Midbrain (tissue), 1 donor: ENCODE measurements at places on chromosomes 6 and 20.

- DNase-seq: no peak
Observed at GRCh38 chr20:14838663-14839628, 501.5 kb upstream of the FLRT3 start.

- DNase-seq: peak; percentile 58
Observed at GRCh38 chr20:362271-363254, 15.7 kb downstream of the NRSN2 start.

- DNase-seq: no peak
Observed at GRCh38 chr6:101663100-101663499, 269.6 kb downstream of the GRIK2 start.

DNA sequence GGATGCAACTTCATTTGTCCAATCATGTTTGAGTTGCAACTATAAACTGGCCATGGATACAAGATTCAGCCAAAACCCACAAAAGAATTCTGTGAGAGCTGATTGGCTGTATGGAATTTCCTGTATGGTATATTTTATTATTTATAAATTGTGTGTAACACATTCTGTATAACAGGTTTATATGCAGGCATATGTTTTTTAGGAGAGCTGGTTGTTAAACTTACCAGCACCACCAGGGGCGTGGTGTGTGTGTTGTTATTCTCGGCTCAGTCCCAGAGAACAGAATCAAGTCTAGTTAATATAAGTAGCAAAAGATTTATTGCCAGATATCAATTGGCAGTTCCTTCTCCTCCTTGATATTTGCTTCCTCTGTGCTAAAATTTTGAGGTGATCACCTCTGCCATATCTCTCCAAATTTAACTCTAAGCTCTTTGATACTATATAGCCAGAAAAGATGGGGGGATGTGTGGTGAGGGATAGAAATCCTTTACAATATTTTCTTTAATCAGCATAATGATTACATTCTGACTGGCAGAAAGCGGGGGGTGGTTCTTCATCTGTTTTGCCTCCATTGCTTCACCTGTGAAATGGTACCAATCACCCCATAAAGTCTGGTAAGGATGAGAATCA is 22.9 kb downstream of the CNBD2 start:
- DNase-seq: no peak

DNA sequence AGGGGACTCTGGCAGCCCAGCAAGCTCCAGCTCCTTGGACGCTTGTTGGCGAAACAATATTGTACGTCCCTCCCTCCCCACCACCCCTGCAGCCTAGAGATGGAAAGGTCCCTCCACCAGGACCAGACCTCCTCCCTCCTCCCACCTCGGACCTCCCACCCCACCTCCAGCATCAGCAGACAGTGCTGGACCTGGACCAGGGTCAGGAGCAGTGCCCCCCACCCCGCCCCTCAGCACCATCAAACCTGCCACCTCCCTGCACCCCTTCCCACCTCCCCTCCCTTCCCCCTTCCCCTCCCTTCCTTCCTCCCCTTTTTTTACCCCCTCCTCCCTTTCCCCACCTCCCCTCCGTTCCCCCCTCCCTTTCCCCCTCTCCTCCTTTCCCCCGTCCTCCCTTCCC is 98.4 kb downstream of the TAF4 start:
- DNase-seq: no peak

DNA sequence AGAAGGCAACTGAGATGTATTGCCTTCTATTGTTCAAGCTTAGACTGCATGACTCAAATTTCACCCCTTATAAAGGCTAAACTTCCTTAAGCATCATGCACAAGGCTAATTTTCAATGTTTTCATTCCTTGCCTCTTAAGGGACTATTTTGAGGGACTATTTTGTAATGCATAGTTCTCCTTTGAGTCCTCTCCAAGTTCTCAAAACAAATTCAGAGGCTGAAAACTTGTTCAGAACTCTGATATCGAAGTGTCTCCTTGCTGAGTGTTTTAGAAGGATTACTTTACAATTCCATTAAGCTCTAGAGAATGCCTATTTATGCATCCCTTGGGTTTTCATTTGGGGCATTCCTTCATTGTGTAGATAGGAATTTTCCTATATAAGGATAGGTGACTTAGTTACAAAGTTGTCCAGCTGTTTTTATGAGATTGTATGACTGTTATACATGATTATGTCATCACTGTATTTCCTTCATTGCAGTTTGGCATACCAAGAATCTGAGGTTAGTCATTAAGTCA is 41.7 kb downstream of the COL19A1 start:
- DNase-seq: no peak

DNA sequence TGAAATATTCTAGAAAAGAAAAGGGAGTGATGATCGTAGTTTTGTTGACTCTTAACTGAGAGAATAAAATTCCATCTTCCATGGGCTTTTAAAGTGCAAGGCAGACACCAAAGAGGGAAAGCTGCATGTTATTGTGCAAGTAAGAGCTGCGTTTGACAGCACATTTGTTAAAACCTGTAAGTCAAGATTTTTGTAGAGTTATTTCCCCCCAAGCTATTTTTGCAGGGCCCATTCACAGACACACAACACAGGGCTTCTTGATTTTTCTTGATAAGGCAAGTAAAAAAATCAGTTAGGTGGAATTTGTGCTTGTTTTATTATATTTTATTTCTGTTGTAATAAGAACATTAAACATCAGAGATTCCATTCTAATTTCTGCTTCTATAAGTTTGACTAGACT is 13.8 kb downstream of the CFAP206 start:
- DNase-seq: no peak

DNA sequence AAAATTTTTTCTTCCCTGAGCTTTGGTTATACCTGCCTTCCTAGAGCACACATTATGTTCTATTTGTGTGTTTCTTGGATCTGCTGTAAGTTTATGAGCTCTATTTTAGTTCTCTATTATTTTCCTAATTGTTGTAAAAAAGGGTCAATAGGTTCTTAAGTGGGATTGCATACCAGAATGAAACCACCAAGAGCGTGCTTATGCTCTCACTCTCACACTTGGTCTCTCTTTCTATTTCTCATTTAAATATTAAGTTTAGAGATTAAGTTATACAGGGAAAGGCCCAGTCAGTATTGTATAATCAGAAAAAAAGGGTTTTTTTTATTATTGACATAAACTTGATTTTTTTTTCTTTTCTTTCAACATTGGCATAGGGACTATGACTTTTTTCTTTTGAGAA is 96.8 kb downstream of the RIMS1 start:
- no peak for DNase-seq

DNA sequence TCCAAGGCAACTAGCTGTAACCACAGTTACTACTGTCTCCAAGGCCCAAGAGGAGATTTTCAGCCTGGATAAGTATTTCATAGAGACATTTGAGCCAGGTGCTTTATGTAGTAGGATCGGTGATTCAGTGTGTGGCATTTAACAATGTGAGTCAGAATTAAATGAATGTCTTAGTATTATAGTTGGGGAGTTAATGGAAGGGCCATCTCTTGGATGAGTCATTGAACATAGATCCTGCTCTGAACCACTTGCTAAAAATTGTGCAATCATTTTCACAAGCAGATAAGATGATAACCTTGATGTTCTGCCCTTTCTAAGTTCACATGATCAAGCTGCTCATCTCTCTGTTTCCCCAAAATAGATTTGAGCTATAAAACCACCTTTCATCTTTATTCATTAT is 668.9 kb upstream of the CITED2 start:
- no peak for DNase-seq

DNA sequence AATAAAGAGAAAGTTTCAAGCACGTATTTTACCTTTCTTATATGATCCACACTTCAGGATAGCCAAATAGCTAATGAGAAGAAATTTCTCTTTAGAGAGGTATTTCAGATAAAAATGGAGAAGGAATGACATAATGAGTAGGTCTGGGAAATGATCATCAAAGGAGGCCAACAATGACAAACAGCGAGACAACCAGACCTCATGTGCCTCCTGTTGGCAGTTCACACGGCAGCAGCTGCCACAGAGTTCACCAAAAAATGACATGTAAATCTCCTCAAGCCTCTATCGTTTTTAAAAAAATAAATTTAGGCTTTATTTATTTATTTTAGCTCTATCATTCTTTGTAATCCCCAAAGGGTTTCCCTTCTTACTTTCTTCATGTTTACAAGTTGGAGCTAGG is 47.7 kb downstream of the SLC2A12 start:
- no peak for DNase-seq

DNA sequence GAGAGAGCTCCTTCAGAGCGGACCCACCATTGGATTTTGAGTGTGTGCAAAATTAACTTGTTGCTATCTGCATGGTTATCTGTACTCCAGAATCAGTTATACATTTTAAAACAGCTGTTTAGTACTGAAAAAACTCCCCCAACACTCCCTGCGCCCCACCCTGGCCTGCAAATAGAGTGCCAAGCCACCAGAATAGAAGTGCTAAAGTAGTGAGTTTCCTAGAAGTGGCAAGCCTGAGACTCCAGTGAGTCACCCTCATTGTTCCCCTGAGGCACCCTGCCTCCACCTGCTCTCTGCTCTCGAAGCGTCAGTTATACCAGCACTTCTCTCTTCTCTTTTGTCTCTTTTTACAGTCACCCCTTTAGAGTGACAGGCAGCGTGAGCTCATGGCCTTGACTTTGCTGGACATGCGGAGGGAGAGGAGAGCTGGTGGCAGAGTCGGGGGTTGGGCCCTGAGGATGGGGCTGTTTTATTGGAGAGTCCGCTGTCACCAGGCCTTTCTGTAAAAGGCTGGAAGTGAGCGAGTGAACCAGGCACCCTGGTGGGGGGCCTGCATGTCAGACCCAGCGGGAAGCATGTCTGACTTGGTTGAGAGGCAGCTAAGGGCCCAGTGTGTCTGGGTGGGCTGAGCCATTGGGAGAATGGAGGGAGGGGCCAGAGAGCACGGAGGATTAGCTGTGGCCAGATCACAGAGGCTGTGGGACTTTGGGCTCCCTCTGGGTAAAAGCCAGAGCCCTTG is 10.4 kb downstream of the IGF2R start:
- no peak for DNase-seq

DNA sequence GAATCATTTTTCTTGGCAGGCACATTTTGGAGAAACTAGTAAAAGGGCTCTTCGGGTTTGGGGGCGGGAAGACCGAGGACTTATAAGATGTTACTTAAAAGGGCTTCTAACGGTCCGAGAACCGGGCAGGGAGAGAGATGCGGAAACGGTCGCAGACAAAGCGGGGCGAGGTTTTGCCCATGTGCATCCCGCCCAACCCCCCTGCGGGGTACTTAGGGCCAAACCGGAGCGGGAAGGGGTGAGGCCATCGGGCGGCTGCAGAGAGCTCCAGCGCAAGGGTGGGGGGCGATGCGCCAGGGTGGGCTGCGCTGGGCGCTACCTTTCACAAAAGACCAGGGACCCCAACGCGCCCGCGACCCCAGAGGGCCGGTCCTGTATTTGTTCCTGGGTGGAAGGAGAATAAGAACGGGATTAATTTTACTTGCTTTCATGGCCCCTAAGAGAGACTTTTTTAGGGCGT is 616 bp downstream of the TUBB start:
- peak; percentile 56 for DNase-seq

GRCh38 chr6:38434051-38434450 is 205.7 kb downstream of the BTBD9 start:
- DNase-seq: no peak
